ENCODE measurements at places on chromosomes 4 and X. TPM values are rescaled to one million over a fixed set of nuclear protein-coding genes. Genes with fewer than 3 reads are reported as not detected.

DNA sequence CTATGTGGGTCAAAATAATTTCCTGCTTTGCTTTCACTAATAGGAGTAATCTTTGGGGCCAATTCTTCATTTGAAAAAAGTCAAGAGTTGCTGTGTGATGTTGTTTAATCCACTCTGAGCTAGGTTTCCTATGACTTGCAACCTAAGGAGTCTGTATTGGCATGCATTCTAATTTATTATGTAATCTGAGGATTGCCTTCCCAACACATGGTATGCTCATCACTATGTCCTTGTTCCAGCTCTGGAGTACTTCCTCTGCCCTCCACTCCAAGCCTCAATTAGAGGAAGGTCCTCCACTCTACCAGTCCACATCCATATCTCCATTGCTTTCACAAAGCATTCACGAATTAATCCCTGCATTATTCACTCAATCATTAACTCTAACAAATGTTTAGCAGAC, 56.1 kb downstream of the PPP3CA start:
- H3K4me3 ChIP-seq: no peak overlapping the region
- H3K27ac ChIP-seq: no peak overlapping the region
- no peaks in the 10 kb centered on the region for H3K27me3 ChIP-seq

Gene CDKL2
- total RNA-seq: 1.2 TPM

Gene UBL4A
- 37.4 TPM for total RNA-seq

Gene IGSF1
- total RNA-seq: 0.79 TPM

Gene NAA11
- total RNA-seq: not detected

DNA sequence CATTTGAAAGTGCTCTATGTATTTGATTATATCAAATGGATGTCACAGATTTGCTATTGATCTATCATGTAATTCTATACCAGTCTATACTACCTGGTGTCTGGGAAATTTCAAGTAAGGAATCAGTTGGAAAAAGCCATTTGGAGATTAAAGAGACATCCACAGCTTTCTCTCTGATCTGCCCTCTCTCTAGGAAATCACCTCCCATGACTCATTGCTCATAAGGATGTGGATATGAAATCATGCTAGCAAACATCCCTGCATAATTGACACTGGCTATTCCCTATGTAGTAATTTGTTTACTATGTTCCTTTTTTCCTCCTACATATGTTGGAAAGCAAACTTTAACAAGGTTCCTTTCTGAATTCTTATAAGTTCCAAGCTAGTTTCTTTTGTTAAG, 94.3 kb downstream of the TEX13A start:
- no peak for DNase-seq
- H3K27me3 ChIP-seq: no peaks in the 10 kb centered on the region
- no peaks in the 10 kb centered on the region for H3K36me3 ChIP-seq
- no peak overlapping the region for H3K27ac ChIP-seq

Gene TCP11X2
- not detected for total RNA-seq

DNA sequence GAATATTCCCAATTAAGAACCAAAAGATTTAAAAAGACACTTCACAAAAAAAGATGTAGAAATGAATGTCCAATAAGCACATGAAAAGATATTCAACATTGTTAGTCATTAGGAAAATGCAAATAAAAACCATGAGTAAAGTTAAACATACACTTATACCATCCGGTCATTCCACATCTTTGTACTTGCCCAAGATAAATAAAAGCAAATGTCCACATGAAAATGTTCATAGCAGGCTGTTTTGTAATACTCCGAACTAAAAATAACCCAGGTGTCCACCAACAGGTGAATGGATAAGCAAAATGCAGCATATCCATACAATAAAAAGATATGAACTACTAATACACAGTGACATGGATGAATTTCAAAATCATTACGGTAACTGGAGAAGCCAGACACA, 28.6 kb upstream of the ZCCHC4 start:
- H3K36me3 ChIP-seq: no peaks in the 10 kb centered on the region
- no peaks in the 10 kb centered on the region for H3K4me1 ChIP-seq
- no peaks in the 10 kb centered on the region for H3K27me3 ChIP-seq
- H3K27ac ChIP-seq: no peak overlapping the region
- DNase-seq: no peak
- H3K4me3 ChIP-seq: no peak overlapping the region

DNA sequence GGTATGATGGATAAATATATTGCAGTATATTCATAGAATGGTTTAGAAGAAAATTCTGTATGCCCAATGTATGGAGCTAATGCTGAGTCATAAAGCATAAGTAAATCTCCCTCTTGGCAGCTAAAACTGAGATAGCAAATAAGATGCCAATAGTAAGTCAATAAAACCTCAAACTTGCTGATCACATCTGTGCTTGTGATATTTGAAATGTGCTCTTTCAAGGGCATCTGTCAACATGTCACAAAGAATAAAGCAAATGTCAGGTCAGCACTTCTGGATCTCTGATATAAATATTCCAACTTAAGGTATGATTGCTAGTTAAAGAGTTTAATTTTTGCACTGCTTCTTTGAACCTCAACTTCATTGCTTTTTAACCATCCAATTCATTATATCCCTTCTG, 262.3 kb upstream of the EMCN start:
- no peak overlapping the region for H3K4me3 ChIP-seq
- no peaks in the 10 kb centered on the region for H3K4me1 ChIP-seq
- H3K36me3 ChIP-seq: no peaks in the 10 kb centered on the region
- DNase-seq: no peak
- no peaks in the 10 kb centered on the region for H3K27me3 ChIP-seq
- H3K27ac ChIP-seq: no peak overlapping the region

Gene F8A2
- not detected for total RNA-seq

DNA sequence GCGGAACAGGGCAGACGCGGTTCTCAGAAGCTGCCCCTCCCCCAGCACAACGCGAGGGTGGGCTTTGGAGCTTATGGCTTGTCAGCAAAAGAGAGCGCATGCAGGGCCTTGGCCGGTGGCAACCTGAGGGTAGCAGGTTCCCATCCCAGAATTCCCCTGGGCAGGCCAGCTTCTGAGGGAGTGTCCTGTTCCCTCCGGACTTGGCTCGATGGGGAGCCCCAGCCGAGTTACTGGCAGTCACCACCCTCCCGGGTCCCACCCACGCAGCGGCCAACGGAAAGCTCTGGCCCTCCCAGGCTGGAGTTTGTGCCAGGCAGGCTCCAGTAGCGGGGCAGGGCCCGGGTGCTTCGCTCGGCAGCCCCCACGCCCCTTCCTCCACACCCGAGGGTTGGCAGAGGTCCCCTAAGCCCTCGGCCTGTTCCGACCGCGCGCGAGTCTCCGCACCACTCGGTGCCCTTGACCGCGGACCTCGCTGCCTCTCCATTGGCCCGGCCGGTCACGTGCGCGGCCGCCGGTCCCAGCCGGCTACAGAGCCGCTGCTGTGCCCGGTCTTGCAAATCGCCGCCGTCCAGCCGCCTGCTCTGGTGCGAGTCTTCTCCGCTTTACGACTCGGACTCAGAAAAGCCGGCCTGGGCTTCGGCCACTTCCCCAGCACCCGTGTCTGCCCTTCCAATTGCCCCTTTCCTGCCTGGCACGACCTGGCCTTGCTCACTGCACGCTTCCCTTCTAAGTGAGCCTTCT, 20.9 kb upstream of the MTM1 start:
- no peak overlapping the region for H3K4me3 ChIP-seq
- H3K36me3 ChIP-seq: no peaks in the 10 kb centered on the region
- peaks cover 7% of the 10 kb centered on the region for H3K4me1 ChIP-seq
- no peak for DNase-seq

DNA sequence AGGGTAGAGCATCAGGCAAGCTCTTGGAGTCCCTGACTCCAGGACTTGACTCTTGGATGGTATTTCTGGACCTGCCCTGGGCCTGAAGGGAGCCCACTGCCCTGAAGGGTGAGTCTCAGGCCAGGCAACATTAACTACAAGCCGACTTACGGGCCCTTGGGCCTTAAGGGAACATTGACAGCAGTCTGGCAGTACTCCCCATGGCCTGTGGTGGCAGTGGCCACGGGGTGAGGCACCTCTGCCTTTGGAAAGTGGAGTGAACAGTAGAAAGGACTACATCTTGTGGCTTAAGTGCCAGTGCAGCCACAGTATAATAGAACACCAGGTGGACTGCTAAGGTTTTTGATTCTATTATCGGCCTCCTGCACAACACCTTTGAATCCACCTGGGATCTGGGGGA, 36.3 kb downstream of the SH3BGRL start:
- no peaks in the 10 kb centered on the region for H3K27me3 ChIP-seq
- no peak overlapping the region for H3K27ac ChIP-seq
- H3K4me3 ChIP-seq: no peak overlapping the region
- H3K4me1 ChIP-seq: no peaks in the 10 kb centered on the region
- H3K36me3 ChIP-seq: no peaks in the 10 kb centered on the region

Gene TSPAN6
- 25.0 TPM for total RNA-seq

Gene TMPRSS11F
- not detected for total RNA-seq

Gene MMRN1
- total RNA-seq: 0.12 TPM

Gene PNMA3
- total RNA-seq: not detected

GRCh38 chrX:2549876-2550275, 49.1 kb upstream of the DHRSX start:
- no peaks in the 10 kb centered on the region for H3K4me1 ChIP-seq
- no peak overlapping the region for H3K27ac ChIP-seq
- no peaks in the 10 kb centered on the region for H3K27me3 ChIP-seq

DNA sequence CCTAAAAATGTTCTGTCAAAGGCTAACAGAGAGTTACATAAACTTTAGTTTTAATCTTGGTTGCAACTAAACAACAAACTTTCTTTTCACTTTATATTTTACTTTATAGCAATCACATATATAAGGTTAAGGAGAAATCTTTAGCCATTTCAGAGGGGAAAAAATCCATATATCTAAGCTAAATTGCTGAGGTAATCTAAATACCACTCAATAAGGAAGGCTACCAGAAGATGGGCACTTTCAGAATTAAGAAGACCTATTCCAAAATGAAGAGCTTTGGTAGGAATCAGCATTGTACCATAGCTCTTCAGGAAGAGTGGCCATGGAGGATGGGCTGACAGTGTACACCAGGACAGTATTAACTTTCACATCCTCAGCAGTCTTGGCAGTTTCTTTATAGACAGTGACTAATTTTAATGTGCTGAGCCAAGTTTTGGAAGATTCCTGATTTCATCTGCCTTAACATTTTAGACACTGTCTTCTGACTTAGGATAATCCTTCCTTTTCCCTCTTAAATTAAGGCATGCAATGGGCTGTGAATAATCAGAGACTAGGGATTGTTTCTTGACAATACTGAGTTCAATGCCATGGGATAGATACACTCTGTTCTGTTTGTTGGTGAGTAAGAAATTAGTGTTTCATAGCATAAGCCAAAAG, 7.1 kb downstream of the FAT4 start:
- no peak overlapping the region for H3K4me3 ChIP-seq
- no peaks in the 10 kb centered on the region for H3K27me3 ChIP-seq
- H3K4me1 ChIP-seq: no peaks in the 10 kb centered on the region
- DNase-seq: no peak
- H3K27ac ChIP-seq: no peak overlapping the region
- H3K36me3 ChIP-seq: no peaks in the 10 kb centered on the region

- H3K27ac ChIP-seq: no peak overlapping the region
- no peaks in the 10 kb centered on the region for H3K27me3 ChIP-seq
- H3K4me3 ChIP-seq: no peak overlapping the region
- no peak for DNase-seq
- no peaks in the 10 kb centered on the region for H3K4me1 ChIP-seq
- H3K36me3 ChIP-seq: no peaks in the 10 kb centered on the region
These were observed 11.0 kb upstream of the MAMLD1 start for GRCh38 chrX:150352114-150352513.

Gene TCEAL4
- total RNA-seq: 23.5 TPM

- no peak overlapping the region for H3K27ac ChIP-seq
- no peak for DNase-seq
- H3K27me3 ChIP-seq: no peaks in the 10 kb centered on the region
- H3K4me3 ChIP-seq: no peak overlapping the region
- H3K36me3 ChIP-seq: no peaks in the 10 kb centered on the region
These were observed 72.8 kb downstream of the DHX15 start for GRCh38 chr4:24511371-24512063.

GRCh38 chrX:40727093-40727492, 8.2 kb downstream of the MED14 start:
- H3K36me3 ChIP-seq: no peaks in the 10 kb centered on the region
- H3K27ac ChIP-seq: no peak overlapping the region
- H3K27me3 ChIP-seq: no peaks in the 10 kb centered on the region
- no peak overlapping the region for H3K4me3 ChIP-seq
- H3K4me1 ChIP-seq: no peaks in the 10 kb centered on the region

- no peaks in the 10 kb centered on the region for H3K4me1 ChIP-seq
- peaks cover 23% of the 10 kb centered on the region for H3K27me3 ChIP-seq
- DNase-seq: no peak
- H3K27ac ChIP-seq: no peak overlapping the region
- no peaks in the 10 kb centered on the region for H3K36me3 ChIP-seq
These were observed 58.3 kb downstream of the EVC2 start for GRCh38 chr4:5650040-5650439.

Gene PNCK
- 0.84 TPM for total RNA-seq

DNA sequence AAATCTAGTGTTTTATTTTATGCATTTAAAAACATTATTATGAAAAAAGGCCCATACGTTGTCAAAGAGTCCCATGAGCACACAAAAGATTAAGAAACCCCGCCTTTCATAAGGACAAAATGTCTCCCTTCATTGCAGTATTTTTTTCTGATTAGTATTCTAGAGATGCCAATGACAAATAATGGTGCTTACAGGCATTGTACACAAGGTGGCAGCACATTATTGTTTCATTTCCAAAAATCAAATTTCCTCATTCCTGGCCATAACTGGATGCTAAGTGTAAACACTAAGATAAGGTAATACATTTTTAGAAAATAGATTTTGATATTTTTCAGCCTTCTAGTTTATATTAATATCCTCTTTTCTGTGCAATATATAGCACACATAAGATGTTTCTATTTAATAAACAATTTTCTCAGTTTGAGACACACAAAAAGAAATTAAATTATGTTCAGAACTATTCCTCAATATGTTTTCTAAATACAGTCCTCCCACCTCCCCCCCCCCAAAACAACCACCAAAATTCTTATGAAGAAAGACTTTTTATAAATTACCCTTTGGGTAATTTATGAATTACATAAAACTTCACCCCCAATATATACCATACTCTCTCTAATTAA, 47.7 kb downstream of the TIGD2 start:
- no peak overlapping the region for H3K4me3 ChIP-seq
- peak; percentile 43 for DNase-seq
- H3K4me1 ChIP-seq: no peaks in the 10 kb centered on the region
- H3K36me3 ChIP-seq: no peaks in the 10 kb centered on the region
- no peak overlapping the region for H3K27ac ChIP-seq
